Activated T-helper 2 cell treated with anti-CD3 and anti-CD28 coated beads, Interferon-gamma antibody, Interleukin-2, Interleukin-4, amounts not matched to agents 10 μg/mL and 5 μg/mL and 100 μg/mL, durations not matched to agents 14 hours and 24 hours and 36 hours (primary cell): ENCODE measurements at places on chromosomes 16 and 17. TPM values are rescaled to one million over a fixed set of nuclear protein-coding genes. Genes with fewer than 3 reads are reported as not detected.

- DNase-seq: no peak
These were observed 57.6 kb upstream of the NACA2 start for GRCh38 chr17:61648587-61648986.

- DNase-seq: no peak
These were observed 6.6 kb downstream of the ANKFN1 start for GRCh38 chr17:56159826-56160380.

GRCh38 chr17:68459037-68459639 is 1.8 kb upstream of the WIPI1 start:
- DNase-seq: no peak

- no peak for DNase-seq
These were observed 11.1 kb upstream of the ATP2C2 start for GRCh38 chr16:84357191-84357651.

GRCh38 chr17:53466733-53467132 is 356.0 kb upstream of the KIF2B start:
- DNase-seq: no peak

The TEKT5 gene
- not detected in 2 replicates for total RNA-seq

The DHRS11 gene
- total RNA-seq: 12.3 and 12.4 TPM in 2 replicates

The ARHGDIG gene
- total RNA-seq: 0.82 TPM in 1 of 2 replicates, not detected in the other
